ENCODE measurements at places on chromosomes 16 and 17. TPM values are rescaled to one million over a fixed set of nuclear protein-coding genes. Genes with fewer than 3 reads are reported as not detected.

The CCDC40 gene
- 1.9 TPM for polyA plus RNA-seq

The IKZF3 gene
- 0.32 TPM for polyA plus RNA-seq

The OR4D1 gene
- not detected for polyA plus RNA-seq

The RCVRN gene
- not detected for polyA plus RNA-seq

The EFCAB5 gene
- not detected for polyA plus RNA-seq

The RNF43 gene
- polyA plus RNA-seq = 4.1 TPM

The EFNB3 gene
- 0.80 TPM for polyA plus RNA-seq
